Daoy (cell line): ENCODE measurements at places on chromosomes 4 and X. TPM values are rescaled to one million over a fixed set of nuclear protein-coding genes. Genes with fewer than 3 reads are reported as not detected.

Gene RS1
- not detected in 2 replicates for total RNA-seq

Gene AMBN
- 0.06 TPM in 1 of 2 replicates, not detected in the other for total RNA-seq

Gene SLC10A6
- not detected in 2 replicates for total RNA-seq

- DNase-seq = peak; percentile 3
Measured at GRCh38 chr4:164904336-164904735, 27.4 kb downstream of the APELA start.

Gene OTC
- not detected in 2 replicates for total RNA-seq

GRCh38 chrX:106702636-106703035 lies 23.9 kb upstream of the RNF128 start:
- no peak for DNase-seq

GRCh38 chrX:11239230-11239629 lies 54.0 kb upstream of the AMELX start:
- DNase-seq = no peak

Gene TRIM2
- total RNA-seq = 6.7 and 9.9 TPM in 2 replicates

Gene RNF128
- 1.8 TPM in 2 replicates for total RNA-seq

Gene UGT2B7
- total RNA-seq = not detected in 2 replicates

Gene ZDHHC15
- 0.06 TPM in 1 of 2 replicates, not detected in the other for total RNA-seq

GRCh38 chr4:57182132-57182874 lies 72.1 kb upstream of the IGFBP7 start:
- DNase-seq = peak; percentile 9

DNA sequence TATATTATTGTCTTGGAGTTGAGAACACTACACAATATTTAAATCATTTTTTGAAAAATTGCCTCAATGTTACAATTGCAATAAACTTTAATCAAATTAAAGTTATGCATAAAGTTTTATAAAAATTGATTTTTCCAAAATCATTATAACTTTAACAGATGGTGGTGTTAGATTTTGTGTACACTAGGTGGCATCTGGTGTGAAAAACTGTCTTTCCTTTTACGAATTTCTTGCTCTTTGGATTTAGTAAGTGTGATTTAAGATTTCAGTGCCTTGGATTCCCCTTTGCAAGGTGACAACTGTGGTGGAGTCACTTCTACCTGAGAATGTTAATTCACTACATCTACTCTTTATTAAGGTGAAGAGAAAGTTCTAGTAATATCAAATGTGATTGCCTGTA lies 91.6 kb downstream of the AREG start:
- DNase-seq = no peak

Gene CXCL8
- 166 and 198 TPM in 2 replicates for total RNA-seq

GRCh38 chr4:139188648-139189416 lies 11.8 kb upstream of the ELF2 start:
- no peak for DNase-seq

DNA sequence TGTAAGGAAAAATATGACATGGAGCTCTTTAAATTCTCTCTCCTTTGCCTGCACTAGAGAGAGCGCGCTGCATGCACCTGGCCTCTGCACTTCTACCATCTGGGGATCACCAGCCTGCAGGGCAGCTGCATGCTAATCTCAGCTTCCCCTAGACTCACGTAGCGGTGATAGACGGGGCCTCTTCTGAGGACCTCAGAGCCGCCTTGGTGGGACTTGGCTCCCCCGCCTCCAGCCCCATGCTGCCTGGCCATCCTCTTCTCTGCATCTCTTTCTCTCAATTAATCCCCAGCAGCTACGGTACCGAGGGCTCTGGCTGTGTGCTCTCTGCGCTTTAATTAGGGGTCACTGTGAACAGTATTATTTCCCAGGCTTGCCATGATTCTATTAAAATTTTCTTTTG lies 52.8 kb upstream of the PSAPL1 start:
- DNase-seq = no peak

Gene SETD7
- 18.2 and 20.7 TPM in 2 replicates for total RNA-seq

DNA sequence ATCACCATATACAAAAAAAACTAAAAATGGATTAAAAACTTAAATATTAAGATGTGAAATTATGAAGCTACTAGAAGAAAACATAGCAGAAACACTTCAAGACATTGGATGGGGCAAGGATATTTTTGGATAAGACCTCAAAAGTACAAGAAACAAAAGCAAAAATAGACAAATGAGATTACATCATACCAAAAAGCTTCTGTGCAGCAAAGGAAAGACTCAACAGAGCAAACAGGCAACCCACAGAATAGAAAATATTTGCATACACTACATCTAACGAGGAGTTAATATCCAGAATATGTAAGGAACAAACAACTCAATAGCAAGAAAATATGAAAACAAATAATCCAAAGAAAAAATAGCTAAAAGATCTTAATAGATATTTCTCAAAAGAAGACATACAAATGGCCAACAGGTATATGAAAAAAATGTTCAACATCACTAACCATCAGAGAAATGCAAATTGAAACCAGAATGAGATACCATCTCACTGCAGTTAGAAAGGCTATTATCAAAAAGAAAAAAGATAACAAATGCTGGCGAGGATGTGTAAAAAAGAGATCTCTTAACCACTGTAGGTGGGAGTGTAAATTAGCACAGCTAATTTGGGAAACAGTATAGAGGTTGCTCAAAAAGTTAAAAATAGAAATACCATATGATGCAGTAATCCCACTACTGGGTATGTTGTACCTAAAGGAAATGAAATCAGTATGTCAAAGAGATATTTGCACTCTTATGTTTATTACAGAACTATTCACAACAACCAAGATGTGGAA lies 17.8 kb upstream of the LRCH2 start:
- no peak for DNase-seq

Gene SMPX
- not detected in 2 replicates for total RNA-seq

Gene CDKL2
- total RNA-seq = 0.06 TPM in 1 of 2 replicates, not detected in the other

Gene C4orf51
- total RNA-seq = not detected in 2 replicates

- no peak for DNase-seq
Measured at GRCh38 chrX:5306654-5307121, 922.0 kb downstream of the NLGN4X start.

DNA sequence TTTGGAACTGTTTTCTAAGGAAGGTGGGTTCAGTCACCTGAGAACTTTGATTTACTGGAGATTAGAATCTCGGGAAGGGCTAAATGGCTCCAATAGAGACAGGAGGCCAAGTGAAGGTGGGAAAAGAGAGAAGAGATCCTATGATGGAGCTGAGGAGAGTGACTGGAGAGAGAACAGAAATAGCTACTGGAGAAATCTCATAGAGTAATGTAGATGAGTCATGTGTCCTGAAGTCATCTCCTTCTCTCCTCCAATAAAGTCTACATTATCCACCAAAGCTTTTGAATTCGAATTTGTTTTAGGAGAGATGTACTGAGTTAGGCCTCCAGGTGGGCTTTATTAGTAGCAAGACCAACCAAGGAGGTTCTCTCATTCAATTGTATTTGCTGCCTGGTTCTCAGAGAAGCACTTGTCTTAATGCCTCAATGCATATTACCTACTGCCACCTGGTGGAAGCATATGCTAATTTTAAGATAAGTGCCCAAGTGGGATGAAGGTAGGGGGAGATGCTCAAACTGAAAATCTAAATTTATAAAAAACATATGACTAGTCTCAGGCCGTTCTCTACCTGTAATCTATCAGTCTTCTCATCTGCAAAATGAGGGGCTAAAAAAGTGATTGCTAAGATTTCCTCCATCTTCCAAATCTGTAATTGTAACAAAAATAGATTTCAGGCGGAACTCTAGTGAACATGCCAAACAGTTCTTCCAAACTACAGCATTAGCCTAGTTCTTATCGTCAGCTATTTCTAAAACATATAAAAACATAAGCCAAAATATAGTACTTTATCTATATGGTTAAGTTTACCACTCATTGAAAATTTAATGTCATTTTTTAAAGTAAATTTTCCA lies 24.4 kb downstream of the TXK start:
- DNase-seq = peak; percentile 31

Gene MAGEA4
- not detected in 2 replicates for total RNA-seq

GRCh38 chr4:140790765-140791164 lies 34.6 kb upstream of the TBC1D9 start:
- DNase-seq = no peak

DNA sequence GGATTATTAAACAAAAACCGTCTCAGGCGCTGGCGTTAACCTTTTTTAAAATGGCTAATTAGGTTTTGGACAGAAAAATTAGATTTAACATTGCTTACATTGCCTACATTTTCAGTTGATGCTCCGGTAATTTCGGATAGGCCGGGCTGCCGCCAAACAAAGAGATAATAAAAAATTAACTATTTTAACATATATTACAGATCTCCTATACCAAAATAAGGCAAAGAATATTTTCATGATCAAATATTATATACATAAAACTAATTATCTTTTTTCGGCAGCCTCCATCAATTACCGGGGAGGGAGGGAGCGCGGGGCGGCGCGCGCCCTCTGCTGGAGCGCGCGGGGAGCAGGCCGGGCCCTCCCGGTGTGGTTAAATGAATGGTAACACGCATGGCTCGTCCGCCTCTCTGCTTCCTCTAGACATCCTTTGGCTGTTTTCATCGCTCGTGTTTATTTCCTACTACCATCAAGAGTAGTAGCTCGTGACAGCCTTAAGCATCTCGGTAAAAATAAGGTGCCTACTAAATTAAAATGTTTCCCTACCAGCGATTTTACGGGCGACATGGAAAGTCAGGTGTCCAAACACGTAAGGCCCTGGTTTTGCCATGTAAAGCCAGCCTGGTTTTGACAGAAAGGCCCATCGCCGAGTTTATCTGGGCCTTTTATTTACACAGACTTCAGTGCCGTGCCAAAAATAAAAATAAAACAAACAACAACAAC lies 52.4 kb upstream of the TMEM33 start:
- peak; percentile 60 for DNase-seq

GRCh38 chr4:135238940-135239339 lies 1037.4 kb upstream of the PABPC4L start:
- DNase-seq = no peak

- DNase-seq = no peak
Measured at GRCh38 chr4:115090483-115091075, 22.8 kb downstream of the NDST4 start.

Gene SLC26A1
- 0.57 TPM in 1 of 2 replicates, not detected in the other for total RNA-seq

GRCh38 chrX:80550722-80551121 lies 130.5 kb downstream of the TENT5D start:
- DNase-seq = no peak

Gene XG
- not detected in 2 replicates for total RNA-seq
